ENCODE measurements at places on chromosomes 7 and 10.

GRCh38 chr10:100567826-100568225 is 32.1 kb downstream of the HIF1AN start:
- no peak for DNase-seq

GRCh38 chr7:91239772-91240171 is 24.5 kb upstream of the FZD1 start:
- no peak for DNase-seq

- no peak for DNase-seq
These were observed 449.6 kb downstream of the SORCS1 start for GRCh38 chr10:106714734-106715555.

DNA sequence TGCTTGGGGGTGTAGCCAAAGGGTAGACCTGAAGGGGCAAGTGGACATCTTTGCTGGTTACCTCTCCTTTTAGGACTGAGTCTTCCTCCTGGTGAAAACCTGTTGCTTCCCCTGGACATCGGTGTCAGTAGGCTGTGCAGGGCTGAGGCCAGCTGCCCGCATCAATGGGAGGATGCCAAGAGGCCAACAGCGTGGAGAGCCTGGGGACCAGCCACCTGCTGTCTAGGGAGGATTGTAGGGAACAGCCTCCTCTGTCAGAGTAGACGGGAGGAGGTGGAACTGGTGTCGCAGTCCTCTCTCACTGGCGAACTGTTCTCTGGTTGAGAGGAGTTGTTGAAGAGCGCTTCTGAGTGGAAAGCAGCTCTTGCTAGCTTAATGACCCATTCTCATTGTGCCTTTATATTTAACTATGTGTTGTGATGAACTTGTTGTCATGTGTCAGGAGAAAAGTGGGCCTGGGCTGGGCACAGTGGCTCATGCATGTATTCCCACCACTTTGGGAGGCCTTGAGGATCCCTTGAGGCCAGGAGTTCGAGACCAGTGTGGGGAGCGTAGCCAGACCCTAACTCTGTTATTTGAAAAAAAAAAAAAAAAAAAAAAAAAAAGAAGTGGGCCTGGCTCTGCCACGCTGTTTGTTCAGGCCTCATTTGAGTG is 1.8 kb downstream of the SUFU start:
- DNase-seq: peak; percentile 52

GRCh38 chr7:123995617-123996326 is 37.1 kb downstream of the TMEM229A start:
- no peak for DNase-seq

DNA sequence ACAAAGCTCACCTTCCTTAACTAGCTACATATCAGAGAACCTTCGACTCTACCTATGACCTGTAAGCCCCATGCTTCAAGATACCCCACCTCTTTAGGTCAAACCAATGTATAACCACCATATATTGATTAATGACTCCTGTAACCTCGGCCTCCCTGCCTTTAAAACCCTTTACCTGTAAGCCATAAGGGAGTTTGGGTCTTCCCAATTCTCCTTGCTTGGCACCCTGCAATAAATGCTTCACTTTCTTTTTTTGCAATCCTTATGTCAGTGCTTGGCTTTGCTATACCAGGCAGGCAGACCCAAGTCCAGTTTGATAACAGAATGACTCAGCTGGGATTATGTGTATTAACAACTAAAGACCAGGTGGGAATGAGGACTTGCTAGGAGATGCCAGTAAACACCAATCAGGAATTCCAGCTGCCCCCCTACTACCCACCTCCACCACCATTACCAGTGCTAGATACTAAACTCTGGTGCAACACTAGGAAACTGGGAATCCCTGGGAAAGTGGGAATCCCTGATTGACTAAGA is 22.0 kb upstream of the SLC35G1 start:
- DNase-seq: no peak

GRCh38 chr7:94883616-94884015 is 23.8 kb upstream of the PPP1R9A start:
- no peak for DNase-seq

GRCh38 chr10:70430493-70431445 is 10.7 kb downstream of the NODAL start:
- no peak for DNase-seq

DNA sequence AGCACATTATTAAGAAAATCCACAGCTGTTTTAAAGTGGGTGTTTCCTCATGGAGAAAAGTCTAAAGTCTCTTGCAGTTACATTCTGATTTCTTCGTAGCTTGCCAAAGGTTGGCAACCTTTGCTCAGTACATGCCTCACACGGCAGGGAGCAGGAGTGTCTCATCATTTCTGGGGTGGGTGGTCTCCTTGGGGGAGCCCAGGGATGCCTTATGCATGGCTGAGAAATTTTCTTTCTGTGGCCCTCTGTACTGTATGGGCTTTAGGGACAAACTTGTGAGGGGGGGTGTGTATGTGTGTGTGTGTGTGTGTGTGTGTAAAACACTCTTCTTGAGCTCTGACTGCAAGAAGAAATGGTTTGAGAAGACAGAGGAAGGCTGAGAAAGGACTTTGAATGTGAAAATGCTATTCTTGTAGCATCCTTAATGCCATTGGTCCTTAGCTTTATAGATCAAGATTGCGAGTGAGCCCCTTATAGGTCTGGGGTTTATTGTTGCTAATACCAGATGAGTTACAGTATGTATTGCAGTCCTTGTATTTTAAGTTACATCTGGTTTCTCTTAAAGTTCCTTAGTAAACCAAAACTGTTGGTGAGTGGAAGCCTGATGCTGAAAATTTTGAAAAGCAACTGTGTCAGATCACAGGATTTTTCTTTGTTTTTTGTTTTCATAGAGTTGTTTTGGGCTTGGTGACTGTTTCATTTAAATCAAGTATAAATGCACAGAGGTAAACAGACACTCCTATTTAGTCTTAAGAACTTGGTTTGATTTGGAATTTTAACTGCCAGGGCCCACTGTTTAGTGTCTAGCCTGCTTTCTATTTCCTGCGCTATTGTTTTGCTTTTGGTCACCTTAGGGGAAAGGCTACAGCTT is 242.0 kb downstream of the BICC1 start:
- DNase-seq: no peak

DNA sequence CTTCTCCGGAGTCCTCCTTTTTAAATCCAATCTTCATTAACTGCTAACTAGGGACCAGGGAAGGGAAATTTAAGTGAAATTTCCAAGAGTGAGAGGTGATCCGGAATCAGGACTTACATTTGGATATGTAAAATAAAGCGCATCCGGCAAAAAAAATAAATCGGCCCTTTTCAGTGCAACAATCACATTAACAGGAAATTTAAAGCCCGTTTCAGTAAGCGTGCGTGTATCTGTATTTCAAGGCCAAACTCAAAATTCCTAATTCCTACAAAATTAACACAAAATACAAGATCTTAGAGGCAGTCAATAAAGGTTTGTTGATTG is 771 bp downstream of the DNAJC9 start:
- no peak for DNase-seq

DNA sequence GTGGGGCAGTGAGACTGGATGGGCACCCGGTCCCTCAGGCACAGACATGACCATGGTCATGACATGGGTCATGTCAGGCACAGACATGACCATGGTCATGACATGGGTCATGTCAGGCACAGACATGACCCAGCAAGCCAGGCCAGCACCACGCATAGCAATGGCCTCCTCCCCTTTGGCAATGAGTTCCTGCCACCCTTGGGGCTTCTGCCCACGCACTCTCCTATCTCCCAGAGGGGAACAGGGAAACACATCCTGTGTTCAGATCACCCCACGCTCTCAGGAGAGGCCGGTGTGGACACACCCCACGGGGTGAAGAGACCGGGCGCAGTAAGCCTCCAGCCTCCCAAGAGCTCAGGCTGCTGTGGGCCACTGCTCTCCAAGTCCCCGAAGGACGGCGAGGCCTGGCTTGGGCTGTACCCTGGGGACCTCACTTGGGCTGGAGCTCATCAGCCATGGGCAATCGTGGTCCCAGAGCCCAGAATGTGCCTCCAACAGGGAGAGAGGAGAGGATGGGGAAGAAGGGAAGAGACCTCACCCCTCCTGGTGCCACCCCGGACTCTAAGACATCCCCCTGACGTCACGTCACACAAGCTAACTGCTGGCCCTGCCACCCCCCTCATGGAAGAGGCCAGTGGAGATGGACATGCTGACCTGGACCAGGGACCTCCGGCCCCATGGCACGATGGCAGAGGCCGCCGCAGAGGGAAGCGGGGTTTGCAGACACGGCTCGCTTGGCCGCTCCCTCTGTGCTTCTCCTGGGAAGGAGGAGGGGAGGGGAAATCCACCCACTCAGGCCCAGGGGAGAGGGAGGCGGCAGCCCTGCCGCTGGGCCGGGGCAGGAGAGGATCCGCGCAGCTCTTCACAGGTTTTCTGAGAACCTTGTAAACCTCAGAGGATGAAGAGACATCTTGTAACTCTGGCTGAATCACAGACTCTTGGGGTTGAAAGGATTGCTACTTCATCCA is 269.6 kb downstream of the ELFN1 start:
- DNase-seq: no peak

DNA sequence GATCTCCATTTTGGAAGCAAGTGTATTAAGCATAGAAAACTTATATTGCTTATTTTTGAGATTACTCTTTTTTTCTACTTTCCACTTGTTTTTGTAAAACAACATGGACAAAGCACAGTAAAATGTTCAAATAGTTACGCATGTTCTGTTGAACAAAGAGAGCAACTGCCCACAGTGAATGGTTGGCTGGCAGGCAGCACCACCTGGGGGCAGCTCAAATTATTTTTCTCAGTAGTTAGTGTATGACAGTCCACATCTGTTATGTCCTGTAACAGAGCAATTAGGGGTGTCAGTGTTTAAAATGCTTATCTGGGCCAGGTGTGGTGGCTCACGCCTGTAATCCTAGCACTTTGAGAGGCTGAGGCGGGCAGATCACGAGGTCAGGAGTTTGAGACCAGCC is 46.1 kb upstream of the CACUL1 start:
- DNase-seq: no peak
